Posterior vena cava (tissue), 2 donors: ENCODE measurements at places on chromosomes 7 and 10. TPM values are rescaled to one million over a fixed set of nuclear protein-coding genes. Genes with fewer than 3 reads are reported as not detected.

The ASAH2B gene
- 3.6 TPM for total RNA-seq

- DNase-seq, result no peak
Measured at GRCh38 chr7:125316466-125316865, 386.8 kb upstream of the POT1 start.

- DNase-seq, result no peak
Measured at GRCh38 chr10:132454296-132455198, 57.5 kb downstream of the PWWP2B start.

DNA sequence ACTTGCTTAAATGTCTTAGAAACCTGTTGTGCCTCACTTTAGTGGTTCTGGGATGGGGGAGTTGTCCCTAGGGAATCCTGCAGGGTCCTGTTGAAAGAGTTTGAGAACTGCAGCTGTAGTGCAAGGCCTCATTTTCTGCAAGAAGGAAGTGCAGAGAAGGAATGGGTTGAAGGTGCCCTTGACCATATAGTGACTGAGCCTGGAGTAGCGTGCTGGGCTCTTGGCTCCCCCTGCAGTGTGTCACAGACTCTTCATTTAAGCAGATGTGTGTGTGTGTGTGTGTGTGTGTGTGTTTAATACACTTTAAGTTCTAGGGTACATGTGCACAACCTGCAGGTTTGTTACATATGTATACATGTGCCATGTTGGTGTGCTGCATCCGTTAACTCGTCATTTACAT, 92.2 kb downstream of the GRK5 start:
- no peak for DNase-seq

- no peak for DNase-seq
Measured at GRCh38 chr7:120431016-120431415, 158.0 kb downstream of the KCND2 start.

- peak; percentile 73 for DNase-seq
Measured at GRCh38 chr7:2959103-2959680, 84.5 kb downstream of the CARD11 start.
